NCI-H1417 treated with DMSO at 0.1 percent for 48 hours (cell line): ENCODE measurements at places on chromosomes 2 and 18.

- DNase-seq, result no peak
Observed at GRCh38 chr2:237315829-237316225, 98.1 kb downstream of the COL6A3 start.

- no peak for DNase-seq
Observed at GRCh38 chr2:112644933-112645309, 818 bp upstream of the SLC20A1 start.

GRCh38 chr18:13370995-13371625 is 152.6 kb downstream of the LDLRAD4 start:
- DNase-seq, result no peak

DNA sequence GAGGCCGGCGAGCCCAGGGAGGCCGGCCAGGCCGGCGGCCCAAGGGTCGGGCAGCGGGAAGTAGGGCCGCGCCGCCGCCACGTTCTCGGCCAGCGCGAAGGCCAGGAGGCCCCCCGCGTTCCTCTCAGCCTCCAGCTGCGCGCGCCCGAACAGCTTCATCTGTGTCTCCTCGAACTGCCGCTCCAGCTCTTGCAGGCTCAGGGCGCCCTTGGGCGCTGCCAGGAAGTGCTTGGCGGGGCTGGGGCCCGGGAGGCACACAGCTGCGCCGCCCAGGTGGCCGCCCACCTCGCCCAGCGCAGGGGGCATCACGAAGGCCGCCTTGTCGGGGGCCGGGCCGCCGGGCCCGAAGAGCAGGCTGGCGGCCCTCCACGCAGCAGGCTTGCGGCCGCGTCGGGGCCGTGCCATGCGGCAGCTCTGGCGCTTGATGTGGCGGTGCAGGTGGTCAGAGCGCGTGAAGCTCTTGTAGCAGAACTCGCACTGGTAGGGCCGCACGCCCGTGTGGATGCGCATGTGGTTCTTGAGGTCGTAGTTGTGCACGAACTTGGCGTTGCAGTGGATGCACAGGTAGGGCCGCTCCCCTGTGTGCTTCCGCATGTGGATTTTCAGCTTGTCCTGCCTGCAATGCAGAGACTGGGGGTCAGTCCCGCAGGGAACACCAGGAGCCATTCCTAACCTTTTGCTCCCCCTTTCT is 99.0 kb upstream of the SMAD2 start:
- DNase-seq, result no peak

GRCh38 chr2:154350911-154351310 is 347.6 kb upstream of the KCNJ3 start:
- no peak for DNase-seq

DNA sequence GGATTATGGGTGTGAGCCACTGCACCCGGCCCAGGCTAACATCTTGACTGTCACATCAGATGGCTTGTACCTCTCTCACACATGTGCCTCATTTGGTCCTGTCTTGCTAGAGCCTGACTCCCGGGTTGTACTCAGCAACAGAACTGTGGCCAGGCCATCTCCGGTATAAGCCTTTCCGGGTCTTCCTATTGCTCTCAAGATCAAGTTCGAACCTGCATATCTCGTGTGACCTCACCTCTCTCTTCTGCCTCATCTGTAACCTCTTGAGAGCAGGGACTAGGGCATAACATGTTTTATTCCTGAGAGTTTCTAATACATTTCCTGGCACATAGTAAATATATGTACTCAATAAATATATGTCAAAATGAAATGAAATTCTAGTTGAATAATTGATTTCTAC is 114.0 kb downstream of the ACAA2 start:
- DNase-seq, result no peak

DNA sequence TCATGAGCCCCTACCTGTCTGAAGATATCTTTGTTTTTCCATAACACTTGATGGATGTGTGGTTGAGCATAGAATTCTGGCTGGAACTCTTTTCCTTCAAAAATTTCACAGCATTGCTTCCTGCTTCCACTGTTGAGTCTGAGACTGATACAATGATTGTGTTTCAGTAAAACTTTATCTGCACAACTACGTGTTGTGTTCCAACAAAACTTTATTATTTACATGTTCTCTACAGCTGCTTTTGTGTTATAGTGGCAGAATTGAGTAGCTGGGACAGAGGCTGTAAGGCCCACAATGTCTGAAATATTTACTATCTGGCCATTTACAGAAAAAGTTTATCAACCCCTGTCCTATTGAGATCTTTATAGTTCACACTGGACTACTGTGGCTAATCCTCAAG is 275.3 kb downstream of the PHLPP1 start:
- DNase-seq, result no peak

DNA sequence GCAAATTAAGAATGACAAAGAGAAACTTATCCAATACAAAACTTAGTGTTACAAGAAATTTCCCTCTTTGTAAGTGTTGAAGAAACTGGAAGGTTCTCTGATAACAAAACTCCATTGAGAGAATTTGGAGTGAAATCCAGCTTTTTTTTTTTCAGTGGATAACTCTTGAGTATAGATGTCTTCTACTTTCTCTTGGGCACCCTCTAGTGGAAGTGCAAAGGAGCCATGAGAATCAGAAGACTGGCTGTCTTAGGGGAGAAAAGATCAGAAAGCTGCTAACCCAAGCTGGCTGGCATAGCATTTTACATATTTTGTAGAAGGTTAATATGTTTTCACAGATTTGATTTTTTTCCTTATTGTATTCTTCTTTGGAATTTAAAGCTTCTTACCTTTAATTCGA is 138.8 kb upstream of the SATB2 start:
- DNase-seq, result no peak

DNA sequence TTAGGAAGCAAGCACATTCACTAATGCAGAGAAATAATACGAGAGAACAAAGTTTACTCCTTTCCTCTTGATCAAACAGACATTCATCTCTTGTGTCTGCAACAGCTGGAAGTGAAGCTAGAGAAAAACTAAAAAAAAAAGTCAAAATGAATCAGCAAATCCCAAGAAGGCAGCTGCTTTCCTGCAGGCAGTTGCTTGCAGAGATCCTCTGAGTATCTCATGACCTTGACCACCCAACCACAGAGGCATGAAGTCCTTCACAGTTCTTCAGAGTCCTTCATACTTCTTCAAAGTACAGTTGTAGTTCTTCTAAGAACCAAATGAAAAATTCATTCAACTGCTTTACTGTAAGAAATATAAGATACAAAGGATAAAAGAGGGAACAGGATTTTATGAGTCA is 97.2 kb upstream of the ACVR1C start:
- DNase-seq, result no peak

- no peak for DNase-seq
Observed at GRCh38 chr2:159946326-159946999, 116.0 kb downstream of the PLA2R1 start.

DNA sequence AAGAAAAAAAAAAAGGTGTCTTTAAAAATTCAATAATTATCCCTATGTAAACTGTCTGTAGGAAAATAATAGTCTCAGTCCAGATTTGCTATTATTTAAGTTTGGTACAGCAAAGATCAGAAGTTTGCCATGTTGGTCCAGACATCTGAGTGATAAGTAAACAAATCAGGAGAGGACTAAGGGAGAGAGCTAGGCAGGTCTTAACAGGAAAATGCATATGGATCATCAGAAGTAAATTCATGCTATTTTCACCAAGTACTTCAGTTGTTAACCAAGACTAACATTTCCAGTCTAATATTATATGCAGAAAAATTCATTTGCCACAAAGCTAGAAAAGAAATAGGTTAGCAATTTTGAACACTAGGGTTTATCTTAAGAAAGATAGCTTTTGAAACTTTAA is 95.0 kb upstream of the STK17B start:
- DNase-seq, result no peak

DNA sequence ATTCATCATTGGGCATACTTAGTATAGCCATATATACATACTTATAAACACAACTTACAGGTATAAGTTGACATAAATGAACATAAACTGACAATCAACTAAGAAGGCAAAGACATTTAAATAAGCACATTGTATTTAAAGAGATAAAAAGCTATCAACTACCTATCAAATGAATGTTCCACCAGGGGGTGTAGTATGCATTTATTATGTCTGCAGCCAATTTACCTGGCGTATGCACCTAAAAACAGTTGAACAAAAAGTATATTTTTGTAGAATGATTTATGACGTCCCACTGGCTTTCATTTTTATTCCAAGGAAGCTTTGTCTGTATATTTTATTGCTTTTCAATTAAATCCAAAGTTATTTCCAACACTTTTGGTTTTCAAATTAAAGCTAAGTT is 323.5 kb downstream of the AFF3 start:
- no peak for DNase-seq

DNA sequence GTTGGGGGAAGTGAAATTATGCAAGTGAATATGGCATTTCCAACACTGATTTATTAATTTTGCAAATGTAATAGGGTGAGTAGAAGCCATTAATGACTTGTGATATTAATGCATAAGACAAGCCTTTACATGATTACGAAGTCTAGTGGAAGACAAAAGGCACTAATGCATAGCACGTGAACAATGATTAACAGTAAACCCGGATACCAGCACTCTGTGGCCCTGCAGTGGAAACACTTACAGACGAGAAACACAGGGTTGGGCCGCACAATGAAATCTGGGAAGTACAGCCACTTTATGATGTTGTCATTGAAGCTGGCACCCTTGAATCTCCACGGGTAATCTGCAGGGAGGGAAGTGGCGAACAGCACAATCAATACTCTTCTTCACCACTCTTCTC is 233.4 kb downstream of the NAPG start:
- no peak for DNase-seq

DNA sequence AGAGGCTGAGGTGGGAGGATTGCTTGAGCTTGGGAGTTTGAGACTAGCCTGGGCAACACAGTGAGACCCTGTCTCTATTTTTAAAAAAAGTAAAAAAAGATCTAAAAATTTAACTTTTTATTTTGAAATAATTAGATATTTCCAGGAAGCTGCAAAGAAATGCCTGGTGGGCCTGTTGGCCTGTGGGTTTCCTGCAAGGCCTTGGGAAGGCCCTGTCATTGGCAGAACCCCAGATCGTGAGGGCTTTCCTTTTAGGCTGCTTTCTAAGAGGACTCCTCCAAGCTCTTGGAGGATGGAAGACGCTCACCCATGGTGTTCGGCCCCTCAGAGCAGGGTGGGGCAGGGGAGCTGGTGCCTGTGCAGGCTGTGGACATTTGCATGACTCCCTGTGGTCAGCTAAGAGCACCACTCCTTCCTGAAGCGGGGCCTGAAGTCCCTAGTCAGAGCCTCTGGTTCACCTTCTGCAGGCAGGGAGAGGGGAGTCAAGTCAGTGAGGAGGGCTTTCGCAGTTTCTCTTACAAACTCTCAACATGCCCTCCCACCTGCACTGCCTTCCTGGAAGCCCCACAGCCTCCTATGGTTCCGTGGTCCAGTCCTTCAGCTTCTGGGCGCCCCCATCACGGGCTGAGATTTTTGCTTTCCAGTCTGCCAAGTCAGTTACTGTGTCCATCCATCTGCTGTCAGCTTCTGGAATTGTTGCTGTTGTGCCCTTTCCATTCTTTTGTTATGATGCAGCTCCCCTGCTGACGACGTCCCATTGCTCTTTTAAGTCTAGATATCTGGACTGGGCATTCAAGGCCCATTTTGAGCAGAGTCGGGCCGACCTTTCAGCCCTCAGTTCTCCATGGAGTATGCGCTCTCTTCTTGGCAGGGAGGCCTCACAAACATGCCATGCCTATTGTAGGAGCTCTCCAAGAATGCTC is 6.6 kb downstream of the PROC start:
- DNase-seq, result no peak

DNA sequence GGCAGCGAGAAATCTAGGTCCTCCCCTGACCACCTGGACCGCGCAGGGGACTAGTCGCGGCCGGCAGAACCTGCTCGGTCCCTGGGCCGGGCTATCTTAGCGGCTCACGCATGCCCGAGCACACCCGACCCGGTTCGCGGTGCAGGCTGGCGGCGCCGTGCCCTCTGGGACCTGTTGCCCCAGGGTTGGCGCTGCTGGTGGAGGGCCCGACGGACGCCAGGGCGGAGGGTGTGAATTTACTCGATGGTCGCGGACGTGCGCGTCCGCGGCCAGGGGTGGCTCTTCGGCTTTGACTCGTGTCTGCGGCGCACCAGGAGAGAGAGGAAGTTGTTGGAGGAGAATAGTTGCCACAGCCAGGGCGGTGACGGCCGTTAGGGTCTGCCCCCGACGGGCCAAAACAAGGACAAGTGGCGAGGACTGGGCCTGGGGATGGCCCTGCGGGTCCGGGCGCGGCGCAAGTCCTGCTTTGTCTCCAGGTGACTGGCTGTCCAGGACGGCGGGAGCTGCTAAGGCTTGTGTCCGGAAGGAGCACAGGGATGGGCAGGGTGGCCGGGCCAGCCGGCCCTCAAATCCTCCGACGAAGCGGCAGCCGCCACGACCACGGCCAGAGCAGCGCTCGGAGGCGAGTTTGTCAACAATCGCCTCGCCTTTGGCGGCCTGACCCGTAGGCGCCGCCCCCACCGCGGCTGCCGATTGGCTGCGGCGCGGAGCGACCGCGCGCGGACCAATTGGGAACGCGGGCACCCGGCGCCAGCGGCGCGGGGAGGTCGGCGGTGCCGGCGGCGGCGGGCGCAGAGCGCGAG is 1.3 kb downstream of the BCL2L11 start:
- DNase-seq, result peak; percentile 59

GRCh38 chr2:239195992-239196391 is 204.8 kb downstream of the HDAC4 start:
- DNase-seq, result no peak

GRCh38 chr2:36438449-36438977 is 82.9 kb downstream of the CRIM1 start:
- DNase-seq, result no peak
